ENCODE measurements at places on chromosomes 4 and X. TPM values are rescaled to one million over a fixed set of nuclear protein-coding genes. Genes with fewer than 3 reads are reported as not detected.

DNA sequence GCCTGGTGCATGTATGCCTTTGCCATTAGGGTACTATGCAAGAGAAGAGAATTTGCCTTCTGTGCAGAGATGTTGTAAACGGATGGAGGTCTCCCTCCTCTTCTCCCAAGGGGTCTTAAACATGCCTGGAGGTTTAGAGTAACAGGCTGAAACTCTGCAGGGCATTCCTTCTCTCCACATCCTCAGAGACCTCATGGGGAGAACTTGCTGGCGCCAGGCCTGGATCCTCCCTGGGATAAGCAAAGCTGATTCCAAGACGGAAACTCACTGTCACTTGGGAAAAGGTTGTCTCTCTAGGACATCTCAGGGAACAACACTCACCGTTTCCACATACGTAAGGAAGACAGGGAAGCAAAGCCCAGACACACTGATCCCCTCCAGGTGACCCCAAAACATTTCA lies 76.9 kb upstream of the GPM6B start:
- H3K27ac ChIP-seq, result no peak overlapping the region
- DNase-seq, result no peak
- no peaks in the 10 kb centered on the region for H3K4me1 ChIP-seq
- no peaks in the 10 kb centered on the region for H3K27me3 ChIP-seq

The PDLIM3 gene
- not detected for total RNA-seq

The HTATSF1 gene
- 55.1 TPM for total RNA-seq

The ATP1B4 gene
- total RNA-seq, result not detected

The CFAP99 gene
- total RNA-seq, result not detected

DNA sequence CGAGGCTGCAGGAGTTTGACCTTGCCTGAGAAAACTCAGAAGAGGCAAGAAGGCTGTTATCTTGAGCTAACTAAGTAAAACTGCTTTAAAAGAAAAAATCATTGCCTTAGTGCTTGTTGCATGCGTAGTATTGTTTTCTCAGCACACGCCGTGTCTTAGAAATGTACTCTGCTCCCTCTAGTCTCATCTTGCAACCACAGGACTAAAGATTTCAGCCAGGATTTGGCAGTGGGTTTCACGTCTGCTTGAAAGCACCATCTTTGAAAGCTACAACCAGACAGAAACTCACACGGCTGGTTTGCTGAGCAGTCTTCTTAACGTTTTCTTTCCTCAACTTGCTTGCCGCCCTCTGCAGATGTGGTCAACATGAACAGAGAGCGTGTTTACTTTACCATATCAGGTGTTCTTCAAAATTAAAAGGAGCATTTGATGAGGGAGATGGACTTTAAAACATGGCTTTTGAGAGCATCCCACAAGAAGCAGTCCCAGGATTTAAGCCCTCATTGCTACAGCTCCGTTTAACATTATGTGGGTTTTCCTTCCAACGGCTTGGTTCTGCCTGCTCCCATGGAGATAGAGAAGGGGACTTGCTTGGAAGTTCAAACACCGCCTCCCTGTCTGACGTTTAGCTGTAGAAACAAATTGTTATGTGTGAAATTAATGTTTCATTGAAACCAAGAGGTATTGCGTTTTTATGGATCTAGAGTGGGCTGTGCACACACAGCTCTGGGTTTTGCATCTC lies 3.4 kb downstream of the SORCS2 start:
- H3K27me3 ChIP-seq, result peaks cover 38% of the 10 kb centered on the region
- H3K4me3 ChIP-seq, result no peak overlapping the region
- H3K27ac ChIP-seq, result no peak overlapping the region

DNA sequence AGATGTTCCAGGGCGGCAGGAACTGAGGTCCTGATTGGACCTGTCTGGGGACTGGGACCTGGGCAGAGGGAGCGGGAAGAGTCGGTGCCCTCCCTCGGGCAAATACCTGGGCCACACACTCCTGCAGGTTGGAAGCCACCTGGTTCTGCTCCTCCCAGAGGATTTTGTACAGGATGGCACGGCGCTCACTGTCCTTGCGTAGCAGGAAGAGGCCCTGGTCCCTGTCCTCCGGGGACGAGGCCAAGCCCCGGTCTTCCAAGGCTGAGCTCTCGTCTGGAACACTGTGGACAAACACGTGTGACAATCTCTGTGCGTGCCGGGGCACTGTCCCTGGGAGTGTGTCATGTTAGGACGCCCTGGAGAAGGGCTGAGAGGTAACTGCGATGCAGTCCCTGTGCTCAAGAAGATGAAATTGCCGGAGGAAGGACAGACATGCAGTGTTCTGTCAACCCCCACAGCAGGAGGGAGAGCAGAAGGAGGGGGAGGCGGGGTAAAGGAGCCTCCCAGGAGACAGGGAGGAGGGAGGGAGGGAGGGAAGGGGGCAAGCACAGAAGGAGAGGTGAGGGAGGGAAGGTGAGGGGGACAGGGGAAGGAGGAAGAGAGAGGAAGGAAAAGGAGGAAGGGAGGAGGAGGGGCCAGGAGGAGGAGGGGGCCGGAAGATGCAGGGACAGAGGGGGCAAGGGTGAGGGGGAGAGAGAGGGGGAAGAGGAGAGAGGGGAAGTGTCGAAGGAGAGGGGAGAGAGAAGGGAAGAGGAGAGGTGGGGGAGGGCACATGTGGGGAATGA lies 29.0 kb downstream of the PDHA1 start:
- H3K27ac ChIP-seq, result no peak overlapping the region
- peak; percentile 54 for DNase-seq
- peaks cover 2% of the 10 kb centered on the region for H3K27me3 ChIP-seq
- H3K4me1 ChIP-seq, result peaks cover 6% of the 10 kb centered on the region

- DNase-seq, result no peak
- H3K27ac ChIP-seq, result no peak overlapping the region
- no peak overlapping the region for H3K4me3 ChIP-seq
- no peaks in the 10 kb centered on the region for H3K4me1 ChIP-seq
- H3K36me3 ChIP-seq, result no peaks in the 10 kb centered on the region
- peaks cover 8% of the 10 kb centered on the region for H3K27me3 ChIP-seq
Measured at GRCh38 chr4:168604496-168605373, 107.9 kb downstream of the PALLD start.
